ENCODE measurements at places on chromosomes 7 and 10.

- no peak for DNase-seq
These were observed 714.9 kb downstream of the KCNMA1 start for GRCh38 chr10:76922666-76923065.

DNA sequence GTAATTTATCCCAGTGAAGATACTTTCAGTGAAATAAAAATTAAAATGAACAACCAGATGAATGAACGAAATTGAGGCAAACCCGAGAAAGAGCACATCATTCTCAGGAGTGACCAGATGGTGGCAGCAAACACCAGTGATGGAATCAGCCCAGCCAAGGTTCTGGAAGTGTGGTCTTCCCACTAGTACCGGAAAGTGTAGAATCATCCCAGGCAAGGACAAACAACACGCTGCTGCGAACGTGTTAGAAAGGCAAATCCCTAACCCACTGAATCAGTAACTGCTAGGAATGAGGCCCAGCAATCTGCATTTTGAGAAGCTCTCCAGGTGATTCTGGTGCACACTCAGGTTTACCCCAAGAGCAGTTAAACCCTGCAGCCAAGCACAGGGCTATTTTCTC, 15.5 kb upstream of the SLC18A3 start:
- DNase-seq: peak; percentile 61

GRCh38 chr10:712089-712488, 22.6 kb upstream of the DIP2C start:
- DNase-seq: no peak

DNA sequence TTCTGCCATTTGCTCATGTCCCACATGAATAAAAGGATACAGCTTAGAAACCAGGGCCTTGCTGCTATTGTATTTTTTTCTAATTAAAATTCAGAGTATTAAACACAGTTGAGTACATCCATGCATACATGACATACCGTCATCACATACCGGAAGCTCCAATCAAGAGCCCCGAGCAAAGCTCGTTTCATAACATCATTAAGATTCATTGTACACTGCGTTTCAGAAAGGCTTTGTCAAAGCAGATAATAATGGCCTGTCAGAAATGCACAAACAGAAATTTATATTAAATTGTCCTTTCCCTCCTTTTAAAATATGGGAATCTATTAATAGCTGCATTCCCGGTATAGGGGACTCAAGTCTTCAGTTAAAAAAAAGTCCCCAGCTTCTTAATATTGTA, 103.4 kb downstream of the PRTFDC1 start:
- DNase-seq: no peak

DNA sequence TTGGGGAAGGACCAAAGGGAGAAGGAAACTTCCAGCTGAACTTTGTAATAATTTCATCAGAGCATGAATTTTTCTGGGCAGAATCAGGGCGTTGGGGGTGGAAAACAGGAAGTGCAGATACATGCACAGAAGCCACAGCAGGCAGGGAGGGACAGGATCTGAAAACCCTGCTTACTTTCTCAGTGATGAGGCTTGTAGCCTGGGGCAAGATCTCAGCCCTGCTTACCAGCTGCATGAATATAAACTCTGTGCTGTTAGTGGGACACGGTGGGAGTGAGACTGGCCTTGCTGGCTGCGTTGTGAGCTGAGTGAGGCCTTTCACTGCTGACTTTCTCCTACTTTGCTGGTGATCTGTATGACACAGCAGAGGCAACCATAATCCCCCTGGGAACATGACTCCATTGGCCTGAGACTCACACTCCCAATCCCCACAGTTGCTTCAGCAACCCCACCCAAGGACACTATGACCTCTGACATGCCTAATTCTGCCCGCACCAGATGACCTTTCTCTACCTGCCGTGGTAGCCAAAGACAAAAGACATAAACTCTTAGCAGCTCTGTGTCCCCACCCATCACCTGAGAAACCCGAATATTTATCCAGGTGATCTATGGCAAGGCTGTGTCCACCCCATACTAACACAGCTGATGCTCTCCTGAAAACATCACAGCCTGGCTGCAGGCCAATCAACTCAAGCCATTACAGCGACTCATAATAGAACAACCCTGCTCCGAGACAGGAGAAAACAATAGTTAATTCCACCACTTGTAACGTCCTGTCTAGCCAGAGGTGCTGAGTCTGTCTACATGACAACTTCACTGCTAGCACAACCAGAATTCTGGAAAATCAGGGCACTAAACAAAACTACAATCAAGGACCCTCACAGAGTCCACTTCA, 190.7 kb upstream of the CHRM2 start:
- no peak for DNase-seq

DNA sequence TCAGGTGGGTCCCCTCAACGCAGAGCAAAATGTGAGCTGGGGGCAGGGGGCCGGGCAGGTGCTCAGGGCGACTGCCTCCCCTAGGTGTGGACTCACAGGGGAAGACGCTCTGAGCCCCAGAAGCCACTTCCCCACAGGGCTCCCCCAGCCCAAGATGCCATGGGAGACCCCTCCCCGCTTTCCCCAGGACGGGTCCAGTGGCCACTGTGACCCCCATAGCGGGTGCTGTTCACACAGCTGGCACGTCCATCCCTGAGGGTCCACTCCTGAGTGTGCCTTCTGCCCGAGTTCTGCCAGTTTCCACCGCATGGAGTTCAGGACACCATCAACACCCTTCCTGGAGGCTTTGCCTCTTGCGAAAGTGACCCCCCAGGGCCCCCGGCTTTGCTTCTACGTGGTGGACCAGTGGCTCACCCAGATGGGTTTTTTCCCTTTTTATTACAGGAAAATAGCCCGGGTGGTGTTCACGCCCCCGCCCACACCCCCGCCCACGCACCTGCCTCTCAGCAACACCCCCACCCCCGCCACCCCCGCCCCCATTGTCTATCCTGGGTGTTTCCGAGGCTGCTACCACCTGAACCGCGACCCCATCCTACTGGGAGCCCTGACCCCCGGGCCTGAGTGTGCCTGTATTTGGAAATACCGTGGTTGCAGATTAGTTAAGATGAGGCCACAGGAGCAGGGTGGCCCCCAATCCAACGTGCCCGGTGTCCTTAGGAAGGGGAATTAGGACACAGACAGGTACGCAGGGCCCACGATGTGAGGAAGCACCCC, 32.0 kb downstream of the ADAP1 start:
- no peak for DNase-seq

- no peak for DNase-seq
These were observed 1.6 kb downstream of the PHTF2 start for GRCh38 chr7:77800158-77800557.

GRCh38 chr7:23373151-23374004, 74.2 kb downstream of the MALSU1 start:
- DNase-seq: peak; percentile 52

- no peak for DNase-seq
These were observed 160.9 kb downstream of the LRRC4 start for GRCh38 chr7:127870231-127870907.

- no peak for DNase-seq
These were observed 31.6 kb downstream of the CSTF2T start for GRCh38 chr10:51667678-51668335.

DNA sequence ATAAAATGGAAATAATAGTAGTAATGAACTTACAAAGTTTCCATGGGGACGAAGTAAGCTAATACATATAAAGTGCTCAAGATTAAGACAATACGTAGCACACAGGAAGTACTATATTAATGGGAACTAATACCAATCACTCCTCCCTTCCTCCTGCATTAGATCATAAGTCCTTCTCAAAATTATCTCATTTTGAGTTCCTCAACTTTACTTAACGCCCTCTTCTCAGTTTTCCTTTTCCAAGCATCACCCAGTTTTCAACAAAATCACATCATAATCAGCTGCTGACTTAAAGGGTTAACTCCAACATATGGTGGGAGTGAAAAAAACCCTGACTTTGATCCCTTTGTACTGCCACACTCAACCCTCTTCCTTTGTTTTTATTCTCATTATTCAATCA, 24.4 kb downstream of the JMJD1C start:
- DNase-seq: no peak

- DNase-seq: no peak
These were observed 286.3 kb upstream of the ZMIZ1 start for GRCh38 chr10:78782441-78782840.

- DNase-seq: no peak
These were observed 22.8 kb downstream of the NSMCE4A start for GRCh38 chr10:121952226-121952625.

- no peak for DNase-seq
These were observed 1301.5 kb upstream of the SORCS1 start for GRCh38 chr10:108465871-108466641.

GRCh38 chr7:127874951-127875608, 156.2 kb downstream of the LRRC4 start:
- no peak for DNase-seq

GRCh38 chr7:45683556-45684148, 109.5 kb downstream of the ADCY1 start:
- DNase-seq: no peak
